ENCODE measurements at places on chromosomes 1 and 21.

DNA sequence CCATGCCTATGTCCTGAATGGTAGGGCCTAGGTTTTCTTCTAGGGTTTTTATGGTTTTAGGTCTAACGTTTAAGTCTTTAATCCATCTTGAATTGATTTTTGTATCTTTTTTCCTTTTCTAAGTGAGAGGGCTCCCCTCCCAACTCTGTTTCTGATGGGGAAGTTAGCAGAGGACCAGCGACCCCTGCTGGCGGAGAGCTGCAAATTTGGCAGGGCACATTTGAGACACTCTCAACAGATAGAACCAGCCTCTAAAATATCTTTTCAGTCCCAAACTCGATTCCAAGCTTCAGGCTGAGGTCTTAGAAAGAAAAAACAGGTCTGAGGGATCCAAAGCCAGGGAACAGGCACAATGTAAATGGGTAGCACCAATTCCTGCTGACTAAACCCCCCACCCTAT lies 32.5 kb downstream of the LRRC3 start:
- DNase-seq = no peak

- peak; percentile 8 for DNase-seq
Measured at GRCh38 chr1:21149430-21149854, 27.3 kb downstream of the EIF4G3 start.

GRCh38 chr1:119720866-119721440 lies 9.2 kb downstream of the PHGDH start:
- DNase-seq = no peak

DNA sequence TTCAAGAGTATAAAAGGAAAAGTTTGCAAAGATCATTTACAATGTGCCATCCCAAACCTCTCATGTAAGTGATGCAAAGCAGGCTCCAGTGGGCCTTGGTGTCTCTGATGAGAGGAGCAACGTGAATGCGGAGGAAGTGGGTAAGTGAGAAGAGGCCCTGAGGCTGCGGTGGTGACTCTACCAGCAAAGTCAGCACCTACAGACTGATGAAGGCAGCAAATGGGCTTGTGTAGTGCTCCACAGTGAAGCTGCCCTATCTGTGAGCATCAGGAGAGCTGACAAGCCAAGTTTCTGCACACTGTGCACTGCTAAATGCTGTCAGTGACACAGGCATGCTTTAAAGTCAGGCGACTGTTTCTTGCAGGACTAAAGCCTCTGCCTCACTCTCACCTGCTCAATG lies 15.6 kb upstream of the RAP1A start:
- no peak for DNase-seq

- DNase-seq = peak; percentile 33
Measured at GRCh38 chr1:102970496-102971078, 137.7 kb downstream of the COL11A1 start.

DNA sequence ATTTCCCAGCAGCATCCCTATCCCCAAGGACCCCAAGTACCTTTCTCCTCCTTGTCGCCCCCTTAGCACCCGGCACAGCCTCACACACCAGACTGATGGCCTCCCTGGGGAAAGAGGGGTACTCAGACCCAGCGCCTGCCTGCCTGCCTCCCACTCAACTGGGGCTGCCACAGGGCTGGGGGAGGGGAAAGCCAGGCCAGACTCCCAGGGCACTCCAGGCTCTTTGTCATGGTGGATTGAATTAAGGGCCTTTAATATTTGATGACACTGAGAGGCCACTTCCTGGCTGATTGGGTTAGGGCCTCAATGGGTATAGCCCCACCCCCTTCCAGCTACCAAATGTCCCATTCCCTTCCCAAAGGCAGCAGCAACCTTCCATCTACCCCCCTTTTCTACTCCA lies 1.8 kb downstream of the SHC1 start:
- DNase-seq = peak; percentile 53

Measured in retina (tissue), 1 donor.